ENCODE measurements at places on chromosomes 11 and 22. TPM values are rescaled to one million over a fixed set of nuclear protein-coding genes. Genes with fewer than 3 reads are reported as not detected.

GRCh38 chr11:133600786-133601185 lies 68.5 kb upstream of the OPCML start:
- DNase-seq: no peak

- DNase-seq: no peak
These were observed 120.5 kb downstream of the ZNF280B start for GRCh38 chr22:22388090-22388489.

- DNase-seq: no peak
These were observed 27.4 kb downstream of the ZNRF3 start for GRCh38 chr22:28910569-28911303.

GRCh38 chr11:105622016-105622415 lies 12.1 kb downstream of the GRIA4 start:
- DNase-seq: no peak

DNA sequence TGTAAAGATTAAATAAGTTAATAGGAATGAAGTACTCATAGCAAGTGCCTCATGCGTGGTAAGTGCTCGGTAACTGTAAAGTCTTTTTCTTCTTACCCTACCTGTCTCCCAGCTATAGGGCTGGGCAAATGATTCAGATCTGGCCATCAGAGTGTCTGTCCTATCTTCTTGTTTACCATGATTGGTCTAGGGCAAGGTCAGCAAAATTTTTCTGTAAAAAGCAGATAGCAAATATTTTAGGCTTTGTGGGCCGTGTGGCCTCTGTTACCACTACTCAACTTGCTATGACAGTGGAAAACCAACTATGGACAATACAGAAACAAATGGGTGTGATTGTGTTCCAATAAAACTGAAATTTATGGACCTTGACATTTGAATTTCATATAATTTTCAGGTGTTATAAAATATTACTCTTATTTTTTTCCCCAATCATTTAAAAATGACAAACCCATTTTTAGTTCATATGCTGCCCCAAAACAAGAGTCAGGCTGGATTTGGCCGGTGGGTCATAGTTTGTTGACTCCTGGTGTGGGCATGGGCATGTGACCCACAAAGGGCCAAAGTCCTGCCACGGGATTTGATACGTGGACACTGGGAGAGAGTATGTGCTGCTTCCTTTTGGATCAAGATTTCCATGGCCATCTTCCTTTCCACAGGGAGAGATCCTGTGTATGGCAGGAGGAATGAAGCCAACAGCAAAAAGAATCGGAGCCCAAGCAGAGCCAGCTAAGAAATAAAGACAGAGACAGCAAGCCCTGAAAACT lies 26.8 kb upstream of the FZD4 start:
- no peak for DNase-seq

- no peak for DNase-seq
These were observed 71.1 kb downstream of the RPUSD4 start for GRCh38 chr11:126140201-126140925.

DNA sequence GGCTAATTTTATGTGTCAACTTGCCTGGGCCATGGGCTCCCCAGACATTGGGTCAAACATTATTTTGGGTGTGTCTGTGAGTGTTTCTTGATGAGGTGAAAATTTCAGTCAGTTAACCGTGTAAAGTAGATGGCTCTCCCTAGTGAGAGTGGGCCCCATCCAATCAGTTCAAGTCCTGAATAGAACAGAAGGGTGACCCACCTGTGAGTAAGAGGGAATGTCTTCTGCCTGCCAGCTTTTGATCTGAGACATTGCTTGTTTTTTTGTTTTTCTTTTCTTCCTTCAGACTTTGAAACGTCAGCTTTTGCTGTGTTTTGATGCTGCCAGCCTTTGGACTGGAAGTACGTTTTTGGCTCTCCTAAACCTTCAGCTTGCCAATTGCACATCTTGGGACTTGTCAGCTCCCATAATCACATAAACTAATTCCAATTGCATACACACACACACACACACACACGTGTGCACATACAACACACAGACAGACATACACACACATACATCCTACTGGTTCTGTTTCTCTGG lies 300.1 kb downstream of the CNTN5 start:
- DNase-seq: no peak

DNA sequence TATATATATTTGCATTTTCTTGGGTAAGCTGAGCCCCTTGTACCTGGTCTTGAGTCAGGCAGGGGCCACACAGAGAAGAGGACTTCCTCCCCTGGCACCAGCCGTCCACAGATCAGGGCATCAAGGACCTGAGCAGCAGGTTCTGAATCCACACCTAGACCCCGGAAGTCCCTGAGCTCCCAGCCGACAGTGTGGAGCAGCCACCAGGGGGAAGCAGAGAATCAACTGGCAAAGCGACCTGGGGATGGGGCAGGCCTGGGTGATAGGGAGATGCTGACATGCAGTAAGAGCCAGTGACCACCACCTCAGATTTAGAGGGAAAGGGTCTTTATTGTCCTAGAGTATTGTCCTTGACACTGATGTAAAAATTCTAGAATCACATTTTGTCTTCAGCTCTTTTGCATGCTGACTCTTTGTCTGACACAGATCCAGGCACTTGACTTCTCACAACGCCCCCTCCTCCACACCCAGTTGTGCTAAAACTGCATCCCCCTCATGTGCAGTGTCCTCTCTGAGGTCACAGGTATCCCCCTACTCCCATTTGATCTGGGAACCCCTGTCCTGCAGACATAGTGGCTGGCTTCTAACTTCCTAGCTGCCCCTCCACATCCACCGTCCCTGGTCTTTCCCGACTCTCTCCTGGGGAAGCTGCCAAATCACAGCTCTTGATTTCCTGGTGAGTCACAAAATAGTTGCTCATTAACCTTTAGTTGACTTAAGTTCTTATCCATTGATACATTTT lies 109.3 kb downstream of the GGTLC2 start:
- DNase-seq: no peak

GRCh38 chr22:25930788-25931310 lies 188.9 kb downstream of the MYO18B start:
- DNase-seq: no peak

GRCh38 chr11:119810478-119811232 lies 81.7 kb upstream of the NECTIN1 start:
- DNase-seq: no peak

DNA sequence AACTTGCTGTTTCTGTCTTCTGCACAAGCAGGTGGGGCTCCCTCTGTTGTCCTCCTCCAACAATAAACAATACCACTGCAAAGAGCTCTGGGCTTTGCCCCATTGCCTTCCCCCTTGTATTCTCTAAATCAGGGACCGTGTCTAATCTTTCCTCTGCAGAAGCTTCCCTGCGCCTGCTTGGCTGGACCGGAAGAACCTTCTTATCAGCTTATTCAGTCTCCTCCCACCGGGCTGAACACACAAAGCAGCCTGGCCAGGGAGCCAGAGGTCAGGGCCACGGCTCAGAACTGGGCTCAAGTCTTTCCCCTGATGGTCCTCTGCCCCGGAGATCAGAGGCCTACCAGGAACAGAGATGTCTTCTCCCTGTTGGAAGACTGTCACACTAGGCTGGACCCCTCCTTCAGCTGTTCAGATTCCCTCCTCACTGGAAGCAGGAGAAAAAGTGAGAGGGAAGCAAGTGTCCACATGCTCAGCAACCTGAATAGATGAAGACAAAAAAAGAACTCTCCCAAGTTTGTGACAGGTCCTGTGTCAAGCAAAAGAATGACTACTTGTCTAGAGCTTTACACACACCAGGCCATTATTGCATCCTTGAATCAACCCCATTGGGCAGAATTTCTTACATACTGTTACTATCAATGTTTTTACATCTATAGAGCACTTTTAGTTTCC lies 63.7 kb downstream of the RAB30 start:
- peak; percentile 78 for DNase-seq

GRCh38 chr11:103970701-103971249 lies 65.7 kb upstream of the DDI1 start:
- DNase-seq: no peak

- DNase-seq: peak; percentile 72
These were observed 840 bp downstream of the GRAMD1B start for GRCh38 chr11:123430721-123431497.

- DNase-seq: no peak
These were observed 7.4 kb downstream of the CLNS1A start for GRCh38 chr11:77630157-77630710.

DNA sequence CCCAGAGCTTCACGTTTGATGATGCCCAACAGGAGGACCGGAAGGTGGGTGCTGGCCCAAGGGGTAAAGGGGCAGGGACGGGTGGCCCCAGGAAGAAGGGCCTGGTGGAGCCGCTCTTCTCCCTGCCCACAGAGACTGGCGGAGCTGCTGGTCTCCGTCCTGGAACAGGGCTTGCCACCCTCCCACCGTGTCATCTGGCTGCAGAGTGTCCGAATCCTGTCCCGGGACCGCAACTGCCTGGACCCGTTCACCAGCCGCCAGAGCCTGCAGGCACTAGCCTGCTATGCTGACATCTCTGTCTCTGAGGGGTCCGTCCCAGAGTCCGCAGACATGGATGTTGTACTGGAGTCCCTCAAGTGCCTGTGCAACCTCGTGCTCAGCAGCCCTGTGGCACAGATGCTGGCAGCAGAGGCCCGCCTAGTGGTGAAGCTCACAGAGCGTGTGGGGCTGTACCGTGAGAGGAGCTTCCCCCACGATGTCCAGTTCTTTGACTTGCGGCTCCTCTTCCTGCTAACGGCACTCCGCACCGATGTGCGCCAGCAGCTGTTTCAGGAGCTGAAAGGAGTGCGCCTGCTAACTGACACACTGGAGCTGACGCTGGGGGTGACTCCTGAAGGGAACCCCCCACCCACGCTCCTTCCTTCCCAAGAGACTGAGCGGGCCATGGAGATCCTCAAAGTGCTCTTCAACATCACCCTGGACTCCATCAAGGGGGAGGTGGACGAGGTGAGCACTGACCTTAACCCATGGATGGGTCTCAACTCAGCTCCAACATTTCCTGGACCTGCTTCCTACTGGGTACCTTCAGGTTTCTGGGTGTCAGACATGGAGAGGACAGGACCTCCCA lies 2.0 kb downstream of the RIC8A start:
- DNase-seq: no peak

GRCh38 chr22:37079668-37080171 lies 28.2 kb downstream of the KCTD17 start:
- DNase-seq: no peak

- DNase-seq: no peak
These were observed 13.3 kb downstream of the LPXN start for GRCh38 chr11:58562375-58562800.

DNA sequence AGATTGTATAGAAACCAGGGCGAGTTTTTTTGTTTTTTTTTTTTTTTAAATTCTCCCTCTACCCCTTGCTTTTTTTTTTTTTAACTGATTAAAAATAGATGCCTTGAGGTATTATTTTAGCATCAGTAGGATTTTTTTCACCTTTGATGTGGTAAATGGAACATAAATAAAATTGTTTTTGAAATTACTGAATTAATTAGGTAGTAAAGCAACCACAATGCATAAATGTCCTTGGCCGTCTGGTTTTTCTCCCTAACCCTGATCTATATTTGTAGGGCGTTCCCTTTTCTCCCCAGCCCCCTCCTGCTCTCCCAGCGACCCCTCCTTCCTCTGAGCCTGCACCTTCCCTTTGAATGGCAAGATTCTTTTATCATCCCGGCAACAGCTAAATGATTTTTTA lies 107.8 kb downstream of the ZBTB16 start:
- no peak for DNase-seq

DNA sequence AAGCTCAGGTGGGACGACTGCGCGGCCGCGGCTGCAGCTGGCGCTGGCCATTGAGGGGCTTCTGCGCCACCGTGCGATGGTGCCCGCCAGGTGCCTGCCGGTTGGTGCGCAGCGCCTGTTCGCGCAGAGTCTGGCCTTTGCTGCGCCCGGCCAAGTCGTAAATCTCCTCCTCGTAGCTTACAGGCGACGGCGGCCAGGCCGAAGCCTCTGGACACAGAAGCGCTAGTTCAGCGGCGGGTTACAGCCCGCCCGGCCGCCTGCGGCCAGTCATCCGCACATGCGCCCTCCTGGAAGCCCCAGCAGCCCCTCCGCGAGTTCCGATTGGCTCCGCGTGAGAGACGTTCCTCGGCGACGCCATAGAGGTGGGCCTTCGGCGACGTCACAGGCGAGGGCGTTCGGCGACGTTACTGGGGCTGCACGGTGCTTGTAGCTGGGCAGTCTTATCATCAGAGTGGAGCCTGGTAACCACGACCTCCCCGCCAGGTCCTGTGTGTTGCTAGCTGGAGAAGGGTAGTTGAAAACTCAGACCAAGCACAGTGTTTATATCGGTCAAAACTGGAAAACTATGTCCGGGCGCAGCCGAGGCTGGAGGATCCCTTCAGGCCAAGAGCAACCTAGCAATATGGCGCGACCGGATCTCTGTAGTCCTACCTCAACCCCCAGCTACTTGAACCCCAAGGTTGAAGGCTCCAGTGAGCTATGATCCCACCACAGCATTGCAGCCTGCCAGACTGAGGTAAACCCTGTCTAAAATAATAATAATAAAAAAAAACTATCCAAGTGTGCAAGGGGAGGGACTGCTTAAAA lies 265.7 kb downstream of the OR4C45 start:
- DNase-seq: no peak

- no peak for DNase-seq
These were observed 26.1 kb downstream of the ABTB2 start for GRCh38 chr11:34331736-34332135.

- DNase-seq: no peak
These were observed 170.0 kb downstream of the LRRC4C start for GRCh38 chr11:41289408-41289807.

The TESMIN gene
- 0.52 TPM for total RNA-seq

The CD6 gene
- total RNA-seq: 0.65 TPM

The MUC6 gene
- total RNA-seq: not detected
